Hepatocyte (in vitro differentiated cells): ENCODE measurements at places on chromosomes 5 and 9. TPM values are rescaled to one million over a fixed set of nuclear protein-coding genes. Genes with fewer than 3 reads are reported as not detected.

The LECT2 gene
- total RNA-seq, result 25.0 and 29.6 TPM in 2 replicates

The SLC22A4 gene
- total RNA-seq, result 1.4 and 2.5 TPM in 2 replicates

GRCh38 chr5:73815631-73816030 is 189.6 kb downstream of the ARHGEF28 start:
- no peaks in the 10 kb centered on the region for H3K36me3 ChIP-seq
- no peak overlapping the region for H3K27ac ChIP-seq
- no peak for DNase-seq

The ZFP2 gene
- total RNA-seq, result 1.4 and 2.2 TPM in 2 replicates

GRCh38 chr5:103907001-103907400 is 344.4 kb upstream of the NUDT12 start:
- H3K4me3 ChIP-seq, result no peak overlapping the region
- no peaks in the 10 kb centered on the region for H3K4me1 ChIP-seq
- no peak for DNase-seq
- no peaks in the 10 kb centered on the region for H3K36me3 ChIP-seq
- H3K27ac ChIP-seq, result no peak overlapping the region

GRCh38 chr9:134562146-134562849 is 79.3 kb upstream of the COL5A1 start:
- no peaks in the 10 kb centered on the region for H3K27me3 ChIP-seq
- H3K4me3 ChIP-seq, result no peak overlapping the region
- H3K27ac ChIP-seq, result no peak overlapping the region
- DNase-seq, result peak; percentile 1
- H3K36me3 ChIP-seq, result no peaks in the 10 kb centered on the region

DNA sequence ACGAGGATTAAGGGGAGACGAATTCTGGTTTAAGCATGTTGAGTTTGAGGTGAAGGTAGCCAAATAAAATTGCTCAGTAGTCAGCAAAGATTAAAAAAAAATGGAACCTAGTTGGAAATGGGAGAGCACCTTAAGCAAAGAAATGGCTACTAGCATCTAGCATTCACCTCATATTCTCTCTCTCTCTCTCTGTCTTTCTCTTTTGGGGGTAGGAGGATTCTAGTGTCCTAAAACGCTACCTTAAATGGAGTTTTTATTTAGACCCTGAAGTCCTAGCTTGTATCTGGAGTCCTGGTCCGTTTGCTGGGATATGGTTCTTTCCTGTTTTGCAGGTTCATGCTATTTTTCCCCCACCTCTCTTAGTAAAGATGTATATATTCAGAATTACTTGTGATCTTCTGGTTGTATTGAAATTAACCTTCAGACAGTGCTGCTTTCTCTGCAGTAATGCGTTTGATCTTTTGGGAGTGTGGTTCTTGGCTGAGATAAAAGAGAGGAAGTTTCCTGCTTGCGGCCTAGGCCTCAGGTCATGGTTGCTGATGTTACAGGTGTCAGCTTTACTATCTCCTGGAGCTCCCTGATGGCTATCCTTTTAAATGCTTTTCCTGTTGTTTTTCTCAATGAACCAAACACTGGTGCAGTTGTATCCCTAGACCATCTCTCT is 8.0 kb downstream of the TGFBR1 start:
- no peaks in the 10 kb centered on the region for H3K27me3 ChIP-seq
- H3K36me3 ChIP-seq, result no peaks in the 10 kb centered on the region
- H3K27ac ChIP-seq, result no peak overlapping the region

GRCh38 chr9:137707361-137707760 is 88.6 kb downstream of the EHMT1 start:
- H3K27ac ChIP-seq, result no peak overlapping the region
- DNase-seq, result no peak
- no peaks in the 10 kb centered on the region for H3K4me1 ChIP-seq
- no peaks in the 10 kb centered on the region for H3K27me3 ChIP-seq

- H3K4me3 ChIP-seq, result no peak overlapping the region
- H3K27me3 ChIP-seq, result no peaks in the 10 kb centered on the region
- H3K27ac ChIP-seq, result peak overlapping the region; percentile 86
- H3K36me3 ChIP-seq, result no peaks in the 10 kb centered on the region
- peaks cover 61% of the 10 kb centered on the region for H3K4me1 ChIP-seq
- peak; percentile 85 for DNase-seq
Observed at GRCh38 chr5:150637245-150638052, 3.0 kb upstream of the SYNPO start.

GRCh38 chr5:10660720-10661387 is 97.0 kb downstream of the ANKRD33B start:
- no peak overlapping the region for H3K27ac ChIP-seq
- no peak overlapping the region for H3K4me3 ChIP-seq
- no peaks in the 10 kb centered on the region for H3K36me3 ChIP-seq
- peaks cover 6% of the 10 kb centered on the region for H3K4me1 ChIP-seq
